Neuronal stem cell (in vitro differentiated cells): ENCODE measurements at places on chromosomes 1 and 21.

GRCh38 chr1:11320153-11320936, 47.3 kb downstream of the UBIAD1 start:
- no peak for DNase-seq

GRCh38 chr21:45550522-45551210, 8.4 kb upstream of the SLC19A1 start:
- no peak for DNase-seq

- DNase-seq, result no peak
Observed at GRCh38 chr1:24923485-24924113, 6.5 kb downstream of the RUNX3 start.

GRCh38 chr21:25890001-25890400, 155.2 kb downstream of the GABPA start:
- DNase-seq, result no peak

- DNase-seq, result no peak
Observed at GRCh38 chr1:145747398-145748247, 28.3 kb downstream of the CD160 start.

GRCh38 chr1:73056826-73057225, 774.5 kb upstream of the NEGR1 start:
- no peak for DNase-seq

- DNase-seq, result no peak
Observed at GRCh38 chr1:174841747-174842146, 158.0 kb upstream of the CACYBP start.
